T-helper 22 cell (primary cell): ENCODE measurements at places on chromosomes 2 and 18.

- no peak for DNase-seq
These were observed 1.3 kb downstream of the RNPEPL1 start for GRCh38 chr2:240569523-240569997.

DNA sequence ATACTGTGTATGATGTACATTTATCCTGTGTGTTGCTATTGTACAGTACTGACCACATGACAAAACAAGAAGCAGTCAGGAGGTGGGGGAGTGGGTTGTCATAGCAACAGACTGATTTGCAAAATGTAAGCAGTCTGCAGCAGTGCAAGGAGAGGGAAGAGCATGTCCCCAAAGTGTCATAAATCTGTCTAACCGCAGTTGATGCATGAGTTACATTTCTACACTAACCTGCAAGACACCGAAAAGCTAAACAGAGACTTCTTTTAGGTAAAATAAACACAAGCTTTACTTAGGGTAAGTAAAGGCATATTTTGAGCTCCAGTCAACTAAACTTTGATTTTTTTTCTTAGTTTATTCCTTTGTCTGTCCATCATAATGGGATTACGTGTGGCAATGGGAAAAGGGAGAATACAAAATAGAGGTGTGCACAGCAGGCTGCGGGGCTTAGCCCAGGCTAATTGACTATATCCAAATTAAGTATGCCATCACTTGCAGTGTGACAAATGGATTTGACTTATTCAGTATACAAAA, 134.5 kb downstream of the MEIS1 start:
- no peak for DNase-seq

- no peak for DNase-seq
These were observed 9.0 kb upstream of the RNF103 start for GRCh38 chr2:86632672-86633071.

DNA sequence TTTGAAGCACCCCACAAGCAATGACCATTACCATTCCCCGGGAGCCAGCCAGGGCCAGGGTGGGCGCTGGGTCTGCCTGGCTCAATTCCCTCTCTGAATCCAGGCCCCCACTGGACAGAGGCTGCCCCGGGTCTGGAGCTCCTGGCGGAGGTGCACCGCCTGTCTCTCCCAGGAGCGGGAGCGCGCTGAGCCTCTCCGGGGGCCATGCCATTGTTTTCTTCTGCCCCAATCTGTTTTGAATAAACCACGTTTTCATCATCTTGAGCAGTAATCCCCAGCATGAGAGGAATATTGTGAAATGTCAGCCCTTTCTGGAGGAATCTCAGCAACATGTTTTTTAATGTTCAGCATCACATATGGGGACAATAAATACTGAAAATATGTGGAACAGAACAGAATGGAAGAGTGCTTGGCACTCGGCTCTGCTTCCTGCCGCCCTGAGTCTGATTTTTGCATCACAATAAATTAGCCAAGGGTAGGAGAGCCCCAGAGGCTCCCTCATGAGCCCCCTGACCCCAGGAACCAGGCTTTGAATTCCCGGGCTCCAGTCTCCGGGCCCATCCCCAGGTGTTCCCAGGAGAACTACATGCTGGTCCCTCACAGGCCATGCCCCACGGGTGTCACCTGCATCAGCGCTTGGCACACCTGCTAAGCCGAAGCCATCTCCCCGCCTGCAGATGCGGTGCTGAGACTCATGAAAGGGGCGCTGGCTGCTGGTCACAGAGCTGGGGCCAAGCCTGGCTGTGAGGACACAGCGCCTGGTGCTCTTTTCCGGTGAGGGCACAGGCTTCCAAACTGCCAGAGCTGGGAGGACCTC, 88.8 kb downstream of the INHBB start:
- no peak for DNase-seq
